ENCODE measurements at places on chromosomes 4 and X. TPM values are rescaled to one million over a fixed set of nuclear protein-coding genes. Genes with fewer than 3 reads are reported as not detected.

DNA sequence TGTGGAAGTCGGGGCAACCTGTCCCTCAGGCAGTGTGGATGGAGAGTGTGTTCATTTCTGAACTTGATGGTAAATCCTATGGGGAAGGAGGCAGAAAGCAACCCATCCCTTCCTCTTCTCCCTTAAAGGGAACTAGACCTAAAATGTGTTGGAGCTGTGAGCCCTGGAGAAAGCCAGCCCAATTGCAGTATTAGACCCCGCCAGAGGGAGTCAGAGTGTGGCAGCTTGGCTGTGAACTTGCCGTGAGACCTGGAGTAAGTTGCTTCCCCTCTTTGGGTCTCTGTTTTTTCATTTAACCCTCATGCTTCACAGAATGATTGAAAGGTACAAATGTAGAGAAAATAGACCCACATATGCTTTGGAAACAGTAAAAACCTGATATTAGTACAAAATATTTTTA, 108.7 kb upstream of the PAK3 start:
- DNase-seq, result no peak

GRCh38 chr4:8245884-8246833, 23.4 kb upstream of the HTRA3 start:
- DNase-seq, result no peak

Gene ZNF280C
- 2.1 TPM for total RNA-seq

Gene MAOB
- total RNA-seq, result 98.1 TPM

GRCh38 chr4:125481334-125482045, 166.7 kb downstream of the FAT4 start:
- DNase-seq, result no peak

DNA sequence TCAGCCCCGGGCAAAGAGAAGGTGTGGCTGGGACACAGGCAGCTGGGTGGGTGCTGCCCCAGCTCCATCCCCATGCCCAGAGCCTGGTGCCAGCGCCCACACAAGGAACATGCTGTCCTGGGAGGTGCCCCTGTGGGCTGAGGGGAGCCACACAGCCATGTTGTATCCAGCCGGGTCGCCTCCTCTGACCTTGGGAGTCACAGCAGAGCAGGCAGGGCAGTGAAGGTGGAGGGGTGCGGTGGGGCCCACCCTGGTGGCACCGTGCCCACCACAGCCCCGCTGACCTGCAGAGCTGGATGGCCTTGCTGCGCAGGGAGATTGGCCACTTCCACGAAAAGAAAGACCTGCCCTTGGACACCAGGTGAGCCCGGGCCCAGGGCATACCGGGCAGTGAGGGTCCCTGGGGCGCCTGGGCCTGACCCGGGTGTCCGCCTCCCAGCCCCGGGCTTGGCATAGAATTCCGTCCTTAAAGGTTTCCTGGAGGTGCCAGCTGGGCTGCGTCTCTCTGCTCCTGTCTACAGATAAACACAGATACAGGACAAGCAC, 18.7 kb upstream of the ADD1 start:
- peak; percentile 18 for DNase-seq

DNA sequence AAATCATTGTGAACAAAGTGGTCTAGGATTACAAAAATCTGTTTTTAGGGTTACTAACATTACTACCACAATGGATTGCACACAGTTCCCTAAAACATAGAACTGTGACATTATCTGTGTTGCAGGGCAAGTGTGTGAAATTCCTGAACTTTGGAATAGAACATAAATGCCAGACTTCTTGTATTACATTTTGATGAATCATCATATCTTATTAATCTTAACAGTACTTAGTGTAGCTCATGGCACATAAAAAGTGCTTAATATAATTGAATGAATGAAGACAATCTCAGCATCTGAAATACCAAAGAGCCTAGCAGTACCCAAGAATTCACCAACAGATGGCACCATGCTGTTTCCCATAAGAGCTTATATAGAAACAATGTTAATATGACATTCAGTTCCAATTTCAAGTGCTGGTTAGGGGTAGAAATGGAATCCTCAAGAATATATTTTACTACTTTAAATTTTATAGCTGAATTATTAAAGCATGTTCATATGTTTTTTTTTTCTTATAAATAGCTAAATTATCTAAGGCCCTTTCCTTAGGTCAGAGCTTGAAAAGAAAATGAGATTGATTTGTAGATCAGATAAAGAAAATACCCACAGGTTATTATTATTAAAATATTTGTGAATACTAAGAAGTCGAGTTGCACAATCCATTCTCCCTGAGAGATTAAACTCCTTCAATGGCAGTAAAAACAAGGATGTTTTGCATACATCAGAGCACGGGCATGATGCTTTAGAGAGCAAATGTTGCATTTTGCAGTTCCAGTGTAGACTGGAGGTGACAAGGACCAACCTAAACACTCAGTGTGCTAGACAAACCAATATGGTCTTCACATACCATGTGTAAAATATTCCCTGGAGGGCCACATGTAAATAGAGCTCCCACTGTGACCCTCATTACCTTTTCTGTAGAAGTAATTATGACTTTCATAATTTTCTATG, 25.7 kb upstream of the SHISA3 start:
- no peak for DNase-seq

DNA sequence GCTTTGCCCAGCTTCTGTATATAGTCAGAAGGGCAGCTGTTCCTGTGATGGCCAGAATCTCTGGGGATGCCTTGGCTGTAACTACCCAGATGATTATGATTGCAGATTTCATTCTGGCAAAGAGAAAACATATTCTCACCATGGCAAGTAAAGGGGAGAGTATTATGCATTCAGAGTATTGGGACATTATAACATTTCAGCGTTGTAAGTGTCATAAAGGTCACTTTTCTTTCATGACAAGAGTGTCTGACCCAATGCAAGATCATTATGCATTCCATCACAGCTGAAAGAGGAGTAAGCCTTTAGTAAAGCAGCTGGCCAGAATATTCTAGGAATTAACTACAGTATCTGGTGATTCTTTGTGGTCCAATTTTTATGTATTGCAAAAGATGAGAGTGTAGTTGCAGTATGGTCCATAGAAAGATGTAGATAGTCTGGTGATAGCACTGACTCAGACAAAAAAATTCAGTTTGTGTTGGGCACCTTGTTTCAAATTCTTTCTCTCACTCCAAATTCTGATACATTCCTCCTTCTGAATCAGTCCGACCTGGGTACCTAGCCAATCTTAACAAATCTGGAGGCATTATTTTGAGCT, 2366.3 kb downstream of the PCDH7 start:
- DNase-seq, result no peak

- peak; percentile 22 for DNase-seq
Measured at GRCh38 chr4:3440979-3441500, 728 bp upstream of the HGFAC start.

Gene MGAT4D
- total RNA-seq, result not detected

GRCh38 chr4:8724436-8725070, 132.0 kb downstream of the CPZ start:
- no peak for DNase-seq

- no peak for DNase-seq
Measured at GRCh38 chr4:102959496-102959895, 60.0 kb downstream of the SLC9B1 start.

GRCh38 chr4:131348263-131348662, 1800.8 kb upstream of the PCDH10 start:
- DNase-seq, result no peak

Gene TMEM255A
- 0.42 TPM for total RNA-seq

GRCh38 chr4:167232805-167233684, 1.2 kb downstream of the SPOCK3 start:
- no peak for DNase-seq

Gene CCDC158
- 0.62 TPM for total RNA-seq

- DNase-seq, result peak; percentile 22
Measured at GRCh38 chrX:109783701-109784079, 50.6 kb upstream of the ACSL4 start.

GRCh38 chr4:566508-567295, 9.4 kb downstream of the TMEM271 start:
- DNase-seq, result no peak

GRCh38 chrX:40578039-40578695, 2.6 kb upstream of the ATP6AP2 start:
- no peak for DNase-seq

- DNase-seq, result no peak
Measured at GRCh38 chr4:156906325-156906724, 65.3 kb downstream of the PDGFC start.

DNA sequence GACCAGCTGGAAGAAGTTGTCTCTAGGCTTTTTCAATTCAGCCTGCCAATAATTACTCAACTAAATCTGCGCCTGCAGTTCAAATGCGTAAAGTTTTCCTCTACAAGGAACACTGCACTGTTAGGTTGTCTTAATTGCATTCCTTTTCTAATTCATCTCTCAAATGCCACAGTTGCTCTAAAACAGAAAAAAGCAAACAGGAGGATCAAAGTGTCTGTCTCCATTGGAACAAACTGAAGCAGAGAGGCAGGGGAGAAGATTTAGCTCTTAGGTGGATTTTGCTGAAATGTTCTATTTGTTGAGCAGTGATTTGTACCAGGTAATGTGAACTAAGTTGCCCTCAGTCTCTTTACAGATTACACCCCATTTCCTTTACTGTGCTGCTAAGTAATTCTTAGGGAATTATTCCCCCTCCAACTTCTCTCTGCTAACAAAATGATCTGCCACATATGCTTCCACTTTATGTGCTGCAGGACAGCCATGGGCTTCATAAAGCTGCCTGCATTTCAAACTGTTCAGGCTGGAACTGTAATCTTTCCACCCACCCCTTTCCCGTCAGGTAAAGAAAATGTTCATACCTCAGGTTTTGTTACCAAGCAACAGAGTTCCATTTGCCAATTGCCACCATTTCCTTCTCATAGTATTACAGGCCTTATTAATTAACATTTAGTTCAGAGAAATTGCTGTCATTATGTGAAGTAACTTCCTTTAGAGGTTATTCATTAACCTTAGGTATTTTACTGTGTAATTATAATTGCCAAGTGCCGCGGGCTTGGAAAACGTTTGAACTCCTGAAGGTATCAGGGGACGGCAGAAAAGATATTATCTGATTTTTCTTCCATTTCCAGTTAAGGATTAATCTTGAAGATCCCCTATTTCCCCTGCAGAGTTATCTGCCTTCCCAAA, 149.3 kb downstream of the SPRY1 start:
- no peak for DNase-seq

Gene SYTL5
- total RNA-seq, result 0.39 TPM

GRCh38 chrX:38662640-38663039, 101.3 kb downstream of the TSPAN7 start:
- DNase-seq, result no peak

DNA sequence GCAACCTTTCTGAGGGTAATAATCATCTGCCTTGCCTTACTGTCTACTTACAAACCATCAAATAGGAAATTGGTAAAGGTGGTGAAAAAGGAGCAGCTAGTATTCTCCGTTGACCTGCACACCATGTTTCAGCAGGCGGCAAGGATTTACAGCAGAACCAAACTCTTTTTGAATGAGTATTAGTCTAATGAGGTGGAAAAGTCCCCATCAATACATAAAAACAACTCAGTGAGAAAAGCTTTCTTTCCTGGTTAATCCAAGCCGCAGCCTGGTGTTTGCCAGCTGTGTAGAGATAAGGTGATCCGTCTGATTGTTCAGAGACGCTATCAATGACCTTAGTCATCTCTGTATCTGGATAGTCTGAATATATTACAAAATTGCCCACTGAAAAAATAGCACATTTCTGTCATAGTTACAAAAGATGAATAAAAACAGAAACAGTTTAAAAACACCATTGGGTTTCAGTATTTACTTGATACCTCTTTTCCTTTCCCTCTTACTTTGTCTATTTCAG, 110.4 kb upstream of the TBC1D9 start:
- no peak for DNase-seq

Gene SASH3
- total RNA-seq, result 9.2 TPM

DNA sequence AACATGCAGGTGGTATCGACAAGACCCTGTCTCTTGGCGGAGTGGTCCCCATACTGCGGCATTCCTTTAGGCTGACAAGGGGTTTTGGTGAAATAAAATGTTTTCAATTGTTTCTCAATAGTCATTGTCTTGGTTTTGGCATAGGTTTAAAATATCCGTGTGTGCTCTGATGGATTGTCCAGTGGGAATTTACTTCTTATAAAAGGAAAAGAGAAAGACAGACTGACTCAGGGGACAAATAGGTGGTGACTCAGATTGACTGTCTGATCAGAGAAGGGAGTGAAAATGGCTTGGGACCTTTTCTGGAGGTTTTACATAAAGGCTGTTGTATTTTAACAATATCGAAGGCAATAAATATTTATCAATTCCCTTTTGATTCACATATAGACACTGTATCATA, 129.8 kb downstream of the SORBS2 start:
- DNase-seq, result no peak

DNA sequence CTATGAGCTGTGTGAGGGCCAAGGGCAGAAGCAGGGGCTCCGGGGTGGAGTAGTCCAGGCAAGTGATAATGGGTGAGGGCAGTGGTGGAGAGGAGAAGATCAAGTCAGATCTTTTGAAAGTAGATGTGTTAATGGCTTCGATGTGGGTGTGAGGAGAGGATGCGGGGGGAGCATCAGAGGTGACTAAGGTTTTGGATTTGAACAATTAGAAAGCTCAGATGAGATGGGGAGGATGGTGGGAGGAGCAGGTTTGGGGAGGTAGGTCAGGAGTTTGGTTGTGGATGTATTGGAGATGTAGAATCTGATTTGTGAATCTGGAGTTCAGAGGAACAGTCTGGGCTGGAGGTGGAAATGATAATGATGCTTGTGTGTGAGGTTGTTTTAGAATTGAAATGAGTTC, 4.6 kb downstream of the FTSJ1 start:
- DNase-seq, result no peak

Data from left cardiac atrium (tissue), 4 donors.